ENCODE measurements at places on chromosomes 2 and 18. TPM values are rescaled to one million over a fixed set of nuclear protein-coding genes. Genes with fewer than 3 reads are reported as not detected.

The ASAP2 gene
- total RNA-seq: 107 TPM

The ADGRF3 gene
- not detected for total RNA-seq

The CHAC2 gene
- 7.6 TPM for total RNA-seq

The SERPINB4 gene
- total RNA-seq: not detected

The METAP1D gene
- 8.6 TPM for total RNA-seq

The DPP4 gene
- 0.23 TPM for total RNA-seq

The DNAJC5G gene
- total RNA-seq: not detected

The EVX2 gene
- total RNA-seq: not detected

The TCF23 gene
- total RNA-seq: 0.03 TPM

The FEV gene
- total RNA-seq: not detected

The SNORC gene
- 6.8 TPM for total RNA-seq

The AQP12B gene
- total RNA-seq: not detected

The PDE11A gene
- total RNA-seq: not detected

The DAW1 gene
- 0.26 TPM for total RNA-seq

The ALPI gene
- total RNA-seq: not detected

The FBXO48 gene
- total RNA-seq: 0.74 TPM

The ANKRD53 gene
- not detected for total RNA-seq

The STARD6 gene
- not detected for total RNA-seq

The NCKAP5 gene
- total RNA-seq: 0.10 TPM

The CLEC4F gene
- total RNA-seq: not detected

The MAIP1 gene
- 20.9 TPM for total RNA-seq

The CCDC74A gene
- total RNA-seq: 29.9 TPM

The EHBP1 gene
- 46.1 TPM for total RNA-seq

The EFHD1 gene
- total RNA-seq: 73.5 TPM

The DOK6 gene
- total RNA-seq: not detected

The CCDC178 gene
- total RNA-seq: not detected

The KIF5C gene
- total RNA-seq: 1.6 TPM

The ACTG2 gene
- total RNA-seq: 0.23 TPM

The ZNF804A gene
- 2.2 TPM for total RNA-seq

The DNER gene
- total RNA-seq: 0.31 TPM

The IAH1 gene
- 72.2 TPM for total RNA-seq

The GREB1L gene
- total RNA-seq: 11.0 TPM

The TUBA4A gene
- 12.9 TPM for total RNA-seq

The FSHR gene
- not detected for total RNA-seq

The C2orf92 gene
- total RNA-seq: 6.0 TPM

The CDCA7 gene
- 60.5 TPM for total RNA-seq

The SERPINB11 gene
- total RNA-seq: not detected

The RTN4 gene
- total RNA-seq: 513 TPM

The ADAM17 gene
- 50.0 TPM for total RNA-seq

The MOCOS gene
- total RNA-seq: 3.0 TPM

The NDUFAF7 gene
- 17.7 TPM for total RNA-seq

The GLI2 gene
- total RNA-seq: 6.2 TPM

The ME2 gene
- 38.2 TPM for total RNA-seq

The ABCG8 gene
- total RNA-seq: 0.03 TPM

The ALPP gene
- total RNA-seq: 7.3 TPM

The MC4R gene
- not detected for total RNA-seq

The DPP10 gene
- total RNA-seq: not detected

The GAREM1 gene
- 4.7 TPM for total RNA-seq

The CPO gene
- not detected for total RNA-seq

All from Panc1 (cell line).